ENCODE measurements at places on chromosomes 3 and 15.

GRCh38 chr15:60396958-60397771 lies 621 bp downstream of the ANXA2 start:
- DNase-seq, result peak; percentile 89

- DNase-seq, result no peak
Observed at GRCh38 chr3:193040836-193041672, 123.4 kb upstream of the MB21D2 start.

GRCh38 chr3:2465842-2466241 lies 367.2 kb downstream of the CNTN4 start:
- DNase-seq, result no peak

DNA sequence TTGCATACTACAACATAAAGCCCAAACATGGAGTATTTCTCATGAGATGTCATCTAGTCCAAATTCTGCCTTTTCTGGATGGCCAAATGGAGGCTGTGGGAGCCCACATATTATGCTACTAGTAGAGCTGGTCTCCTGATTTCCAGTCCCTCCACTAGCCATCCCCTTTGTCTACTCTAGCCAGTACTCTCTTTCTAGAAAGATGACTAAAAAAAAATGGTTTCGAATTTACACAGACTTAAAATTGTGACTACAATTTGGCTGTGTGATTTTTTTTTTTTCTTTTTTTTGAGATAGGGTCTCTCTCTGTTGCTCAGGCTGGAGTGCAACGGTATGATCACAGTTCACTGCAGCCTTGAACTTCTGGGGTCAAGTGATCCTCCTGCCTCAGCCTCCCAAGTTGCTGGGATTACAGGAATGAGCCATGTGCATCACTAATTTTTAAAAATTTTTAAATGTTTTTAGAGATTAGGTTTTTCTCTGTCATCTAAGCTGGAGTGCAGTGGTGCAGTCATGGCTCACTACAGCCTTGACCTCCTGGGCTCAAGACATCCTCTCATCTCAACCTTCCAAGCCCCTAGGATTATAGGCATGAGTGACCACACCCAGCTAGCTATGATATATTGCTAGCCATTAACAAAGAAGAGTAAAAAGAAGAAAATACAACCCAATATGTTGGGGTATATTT lies 273.9 kb downstream of the ADAMTSL3 start:
- DNase-seq, result no peak
